ENCODE measurements at places on chromosomes 7 and 10.

- DNase-seq = no peak
These were observed 18.3 kb downstream of the INSIG1 start for GRCh38 chr7:155315977-155316376.

DNA sequence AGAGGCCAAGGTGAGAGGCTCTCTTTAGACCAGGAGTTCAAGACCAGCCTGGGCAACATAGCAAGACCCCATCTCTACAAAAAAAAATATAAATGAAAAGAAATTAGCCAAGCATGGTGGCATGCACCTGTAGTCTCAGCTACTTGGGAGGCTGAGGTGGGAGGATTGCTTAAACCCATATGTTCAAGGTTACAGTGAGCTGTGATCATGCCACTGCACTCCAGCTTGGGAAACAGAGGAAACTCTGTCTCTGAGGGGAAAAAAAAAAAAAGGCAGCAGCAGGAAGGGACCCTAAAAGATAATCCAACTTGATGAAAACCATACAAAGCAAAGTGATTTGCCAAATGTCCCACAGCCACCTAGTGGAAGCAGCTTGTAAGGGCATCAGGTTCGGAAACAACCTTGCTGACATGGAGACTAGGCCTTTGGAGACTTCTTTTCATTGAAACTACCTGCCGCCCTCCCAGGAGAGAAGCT, 15.6 kb upstream of the PBLD start:
- DNase-seq = no peak

DNA sequence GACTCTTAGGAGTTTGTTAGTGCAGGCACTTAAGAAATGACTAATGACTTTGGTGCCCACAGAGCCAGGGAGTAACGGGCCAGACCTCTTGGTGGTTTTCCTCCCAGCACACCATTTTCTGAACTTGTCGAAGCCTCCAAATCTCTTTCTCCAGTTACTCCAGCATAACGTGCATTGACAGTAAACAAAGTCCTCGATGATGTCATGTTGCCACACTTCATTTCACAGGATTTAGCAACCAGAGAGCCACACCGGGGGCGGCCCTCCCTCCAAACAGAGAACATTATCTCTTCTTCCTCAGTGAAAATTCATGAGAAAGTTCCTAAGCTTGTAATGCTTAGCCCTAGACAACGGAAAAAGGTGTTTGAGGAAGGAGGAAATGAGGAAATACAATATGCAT, 4.0 kb upstream of the SVOPL start:
- DNase-seq = no peak

DNA sequence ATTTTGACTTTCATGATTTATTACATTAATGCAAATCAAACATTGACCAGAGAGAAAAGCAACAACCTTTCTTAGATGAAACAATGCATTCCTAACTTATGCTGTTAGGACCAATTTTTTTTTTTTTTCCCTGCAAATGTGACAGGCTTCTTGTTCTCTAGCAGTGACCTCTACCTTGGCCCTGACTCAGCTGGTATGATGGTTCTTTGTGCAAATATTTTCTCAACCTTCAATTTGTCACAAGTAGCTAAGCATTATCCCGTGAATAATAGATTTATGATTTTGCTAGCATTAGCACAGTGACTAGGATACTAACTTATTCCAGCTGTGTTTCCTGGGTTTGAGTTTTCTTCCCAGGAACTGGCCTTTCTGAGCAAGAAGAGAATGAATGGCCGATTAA, 64.9 kb downstream of the PPP1R9A start:
- DNase-seq = no peak

All from non-pigmented ciliary epithelial cell (primary cell).